ENCODE measurements at places on chromosomes 12 and 14.

DNA sequence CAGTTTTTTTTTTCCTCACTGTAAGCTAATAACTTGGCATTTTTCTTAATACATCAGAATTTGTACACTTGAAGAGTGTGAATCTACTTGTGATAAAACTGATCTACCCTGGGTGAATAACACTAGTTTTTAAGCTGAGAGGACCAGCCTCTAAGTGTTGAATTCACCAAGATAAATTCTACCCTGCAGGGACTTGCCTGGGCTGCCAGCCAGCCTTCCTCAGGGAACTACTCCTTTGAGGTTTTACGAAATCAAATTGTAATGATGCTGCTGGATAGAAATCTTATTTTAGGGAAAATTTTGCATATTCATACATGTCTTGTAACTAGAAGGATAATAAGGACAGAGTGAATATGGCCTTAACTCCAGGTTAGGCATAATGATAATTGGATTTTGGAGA lies 1.9 kb downstream of the MED21 start:
- no peak for DNase-seq

DNA sequence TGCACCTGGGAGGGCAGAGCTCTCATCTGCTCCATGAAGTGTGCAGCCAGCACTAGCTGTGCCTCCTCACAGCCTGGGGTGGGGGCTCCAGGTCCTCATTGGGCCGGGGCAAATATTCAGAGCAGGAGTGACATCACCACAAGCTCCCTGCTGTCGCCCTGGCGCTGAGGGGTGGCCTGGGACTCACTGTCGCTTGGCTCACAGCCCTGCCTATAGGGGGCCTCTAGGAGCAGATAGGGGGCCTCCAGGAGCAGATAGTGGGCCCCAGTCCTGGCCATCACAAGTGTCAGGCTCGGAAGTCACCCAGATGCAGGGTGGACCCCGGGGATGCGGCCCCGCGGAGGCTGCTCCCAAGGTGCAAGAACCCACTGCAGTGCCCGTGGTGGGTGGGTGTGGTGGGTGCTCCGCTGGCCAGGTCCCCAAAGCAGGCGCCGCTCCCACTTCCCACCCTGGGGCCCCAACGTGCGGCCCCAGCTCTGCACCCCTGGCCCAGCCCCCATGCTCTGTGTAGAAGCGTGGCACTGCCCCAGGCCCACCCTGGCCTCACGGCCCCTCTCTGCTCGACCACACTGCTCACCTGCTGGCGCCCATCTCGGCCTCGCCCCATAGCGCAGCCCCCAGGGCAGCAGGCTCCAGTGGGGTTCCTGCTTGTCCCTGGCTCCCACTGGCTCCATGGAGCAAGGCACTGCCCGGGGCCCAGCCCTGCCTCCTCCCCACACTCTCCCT lies 18.0 kb downstream of the SYNJ2BP start:
- DNase-seq, result no peak

- no peak for DNase-seq
Observed at GRCh38 chr12:124328116-124328515, 33.2 kb downstream of the RFLNA start.

DNA sequence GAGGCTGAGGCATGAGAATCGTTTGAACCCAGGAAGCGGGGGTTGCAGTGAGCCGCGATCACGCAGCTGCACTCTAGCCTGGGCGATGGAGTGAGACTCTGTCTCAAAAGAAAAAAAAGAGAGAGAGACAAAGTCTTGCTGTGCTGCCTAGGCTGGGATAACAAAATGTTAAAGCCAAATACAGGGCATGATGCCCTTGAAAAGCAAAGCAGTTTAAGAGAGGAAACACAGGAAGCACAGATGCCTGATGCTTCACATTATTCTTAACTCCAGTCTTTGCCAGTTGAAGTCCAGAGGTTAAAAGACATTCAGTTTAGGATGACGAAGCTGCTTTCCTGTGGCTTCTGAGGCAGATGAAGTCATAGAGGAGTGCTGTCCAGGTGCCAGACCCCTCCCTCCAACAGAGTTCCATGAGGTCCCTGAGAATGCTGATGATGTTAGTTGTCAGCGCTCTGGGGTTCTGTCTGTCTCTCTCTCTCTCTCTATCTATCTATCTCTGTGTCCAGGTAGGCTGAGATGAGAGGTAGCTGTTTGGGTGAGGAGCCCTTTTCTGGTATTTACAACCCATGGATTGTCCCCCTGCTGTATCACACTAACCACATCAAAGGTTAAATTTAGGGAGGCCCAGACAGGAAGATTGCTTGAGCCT lies 4.9 kb upstream of the MRPL52 start:
- no peak for DNase-seq

- DNase-seq, result no peak
Observed at GRCh38 chr12:109266106-109266879, 42.8 kb downstream of the FOXN4 start.

GRCh38 chr12:32558903-32559302 lies 120.2 kb upstream of the DNM1L start:
- DNase-seq, result no peak

DNA sequence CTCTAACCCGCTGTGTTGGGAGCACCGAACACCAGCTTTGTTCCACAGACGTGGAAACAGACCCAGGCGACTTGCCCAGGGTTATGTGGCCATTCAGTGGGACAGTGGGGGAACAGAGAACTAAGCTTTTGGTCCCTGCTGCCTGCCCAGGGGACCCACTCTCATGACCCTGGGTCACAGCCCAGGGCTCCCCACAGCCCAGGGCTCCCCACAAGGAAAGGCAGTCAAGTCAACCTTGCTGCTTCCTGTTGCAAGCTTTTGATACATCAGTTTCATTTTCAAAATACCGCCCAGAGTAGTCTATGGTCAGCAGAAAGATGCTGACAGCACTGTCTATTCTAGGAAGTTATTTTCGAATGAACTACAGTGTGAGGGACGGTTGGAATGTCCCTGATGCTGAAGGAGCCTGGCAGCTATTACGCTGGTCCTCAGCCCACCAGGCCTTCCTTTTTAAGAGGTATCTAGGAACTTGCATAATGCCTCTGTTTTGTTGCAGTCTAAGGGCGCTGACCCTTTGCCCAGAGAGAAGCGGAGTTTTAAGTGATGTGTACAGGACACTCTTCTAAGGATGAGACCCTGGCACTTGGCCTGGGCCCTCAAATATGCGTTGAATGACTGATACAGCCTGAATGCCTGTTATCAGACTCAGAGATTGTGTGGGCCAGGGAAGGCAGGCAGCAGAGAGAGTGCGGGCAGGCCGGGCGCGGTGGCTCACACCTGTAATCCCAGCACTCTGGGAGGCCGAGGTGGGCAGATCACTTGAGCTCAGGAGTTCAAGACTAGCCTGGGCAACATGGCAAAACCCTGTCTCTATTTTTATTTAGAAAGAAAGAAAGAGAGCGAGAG lies 12.6 kb upstream of the TTC7B start:
- DNase-seq, result peak; percentile 29

DNA sequence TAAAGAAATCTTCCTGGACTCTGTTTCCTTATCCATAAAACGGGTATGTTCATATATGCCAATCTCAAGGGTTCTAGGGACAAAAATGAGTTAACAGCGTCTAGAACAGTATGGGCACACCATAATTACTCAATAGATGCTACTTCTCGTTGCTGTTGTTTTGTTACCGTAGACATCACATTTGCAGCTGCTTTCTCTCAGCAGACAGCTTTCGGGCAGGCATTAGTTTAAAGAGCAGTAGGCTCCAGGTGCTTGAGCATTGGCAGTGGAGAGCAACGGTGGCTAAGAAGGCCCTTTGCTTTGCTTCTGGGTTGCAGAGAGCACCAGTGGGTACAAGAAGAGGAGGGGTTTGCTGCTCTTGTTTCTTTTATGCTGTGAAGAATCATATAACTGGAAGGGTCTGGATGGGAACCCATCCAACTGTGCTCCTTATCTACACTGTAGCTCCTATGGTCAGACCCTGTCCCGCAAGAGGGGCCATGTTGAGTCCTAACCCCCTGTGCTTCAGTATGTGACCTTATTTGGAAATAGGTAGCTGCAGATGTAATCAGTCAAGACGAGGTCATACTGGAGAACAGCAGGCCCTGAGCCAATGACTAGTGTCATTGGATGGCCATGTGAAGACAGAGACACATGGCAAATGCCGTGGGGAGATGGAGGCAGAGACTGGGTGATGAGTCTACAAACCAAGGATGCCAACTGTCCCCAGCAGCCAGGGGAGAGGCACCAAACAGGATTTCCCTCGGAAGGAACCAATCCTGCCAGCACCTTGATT lies 120.0 kb downstream of the RBM19 start:
- no peak for DNase-seq

- no peak for DNase-seq
Observed at GRCh38 chr12:46064548-46064947, 74.2 kb upstream of the SCAF11 start.

- DNase-seq, result no peak
Observed at GRCh38 chr12:9607716-9608115, at the start of gene KLRB1. TSS of gene KLRB1 (minus strand) at chr12:9607916. CDS start at chr12:9607839, 77 bp downstream.

DNA sequence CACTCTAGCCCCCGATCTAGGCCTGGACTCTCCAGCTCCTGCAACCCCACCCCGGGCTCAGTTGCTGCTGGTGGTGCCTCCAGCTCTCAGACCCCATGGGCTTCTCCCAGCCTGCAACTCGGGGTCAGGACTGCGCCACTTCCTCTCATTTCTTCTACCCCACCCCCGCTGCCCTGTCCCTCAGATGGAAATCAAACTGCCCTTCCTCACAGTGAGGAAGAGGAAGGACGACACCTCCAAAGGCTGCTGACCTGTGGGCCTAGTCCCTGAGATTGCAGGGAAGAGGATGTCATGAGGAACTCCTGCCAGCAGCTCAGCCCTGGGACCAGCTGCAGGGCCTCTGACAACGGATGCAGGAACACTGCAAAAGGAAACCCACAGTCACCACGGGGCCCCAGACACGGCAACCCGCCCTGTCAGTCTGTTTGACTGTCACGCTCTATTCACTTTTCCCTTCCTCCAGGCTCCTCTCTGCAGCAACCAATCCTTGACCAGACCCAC lies 29.3 kb upstream of the PNMA1 start:
- peak; percentile 48 for DNase-seq

DNA sequence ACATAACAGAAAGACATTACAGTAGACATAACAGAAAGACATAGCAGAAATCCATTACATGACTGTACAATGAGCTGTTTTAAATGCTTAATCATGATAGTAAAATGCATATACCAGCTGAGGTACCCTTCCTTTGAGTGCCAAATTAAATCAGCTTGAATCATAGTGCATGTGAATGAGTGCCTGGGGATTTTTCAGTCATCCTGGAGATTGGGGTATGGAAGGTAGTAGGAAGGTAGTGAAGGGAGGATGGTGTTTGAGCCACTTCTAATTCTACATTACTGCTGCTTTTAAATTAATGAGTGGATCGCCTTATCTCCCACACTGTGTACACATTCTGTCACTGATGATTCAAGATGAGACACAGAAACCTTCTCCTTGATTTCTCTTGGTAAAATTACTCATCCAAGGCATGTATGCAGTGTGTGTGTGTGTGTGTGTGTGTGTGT lies 534.2 kb downstream of the LRFN5 start:
- DNase-seq, result no peak

- DNase-seq, result no peak
Observed at GRCh38 chr12:4816744-4817525, 92.8 kb upstream of the KCNA1 start.

All from CD4-positive, alpha-beta T cell treated with Interferon gamma for 1 hour (primary cell).